Neural progenitor cell (in vitro differentiated cells): ENCODE measurements at places on chromosomes 4 and X.
A peak's percentile ranks its signal among the peaks of the same experiment; 100 is the strongest.

DNA sequence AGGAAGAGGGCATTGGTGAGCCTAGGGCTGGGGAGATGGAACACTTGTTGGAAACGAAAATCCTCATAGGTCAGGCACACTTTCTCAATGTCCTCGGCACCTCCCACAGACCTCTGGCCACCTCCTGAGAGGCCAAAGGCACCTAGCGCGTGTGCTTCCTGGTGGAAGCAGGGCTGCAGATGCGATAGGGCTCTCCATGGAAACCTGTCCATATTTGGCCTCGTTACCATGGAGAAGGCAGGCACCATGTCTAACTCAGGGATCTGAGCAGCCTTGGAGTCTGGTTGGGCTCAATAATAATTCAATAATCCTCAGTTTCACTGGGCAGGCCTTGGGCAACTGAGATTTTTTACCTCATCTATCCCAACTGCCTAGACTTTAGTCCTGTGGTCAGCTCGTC is 58.3 kb downstream of the RAI2 start:
- DNase-seq: no peak

- DNase-seq: peak; percentile 28
Measured at GRCh38 chr4:6463311-6464289, 8.8 kb downstream of the PPP2R2C start.

DNA sequence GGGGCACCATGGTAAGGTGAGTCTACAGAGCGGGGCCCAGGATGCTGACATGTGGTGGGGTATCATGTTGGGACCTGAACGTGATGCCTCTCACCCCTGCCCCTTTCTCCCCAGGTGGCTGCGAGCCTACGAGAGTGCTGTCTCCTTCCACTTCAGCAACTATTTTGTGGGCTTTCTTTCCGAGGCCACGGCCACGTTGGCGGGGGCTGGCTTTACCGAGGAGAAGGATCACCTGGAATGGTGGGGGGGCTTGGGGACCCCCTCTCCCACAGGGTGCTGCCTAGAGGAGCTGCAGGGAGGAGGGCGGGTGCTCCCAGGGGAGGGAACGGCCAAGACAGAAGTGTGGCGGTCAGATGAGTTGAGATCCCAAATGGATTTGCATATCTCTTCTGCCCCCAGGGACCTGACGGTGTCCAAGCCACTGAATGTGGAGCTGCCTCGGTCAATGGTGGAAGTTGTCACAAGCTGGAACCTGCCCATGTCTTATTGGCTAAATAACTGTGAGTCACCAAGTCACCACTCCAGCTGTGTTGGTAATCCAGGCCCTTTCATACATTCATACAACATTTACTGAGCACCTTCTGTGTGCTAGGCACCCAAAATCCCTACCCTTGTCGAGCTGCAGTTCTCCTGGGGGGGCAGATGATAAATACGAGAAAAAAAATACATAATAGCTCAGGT is 5.5 kb downstream of the PORCN start:
- no peak for DNase-seq

- DNase-seq: peak; percentile 36
Measured at GRCh38 chr4:20544645-20545044, 155.6 kb upstream of the PACRGL start.

DNA sequence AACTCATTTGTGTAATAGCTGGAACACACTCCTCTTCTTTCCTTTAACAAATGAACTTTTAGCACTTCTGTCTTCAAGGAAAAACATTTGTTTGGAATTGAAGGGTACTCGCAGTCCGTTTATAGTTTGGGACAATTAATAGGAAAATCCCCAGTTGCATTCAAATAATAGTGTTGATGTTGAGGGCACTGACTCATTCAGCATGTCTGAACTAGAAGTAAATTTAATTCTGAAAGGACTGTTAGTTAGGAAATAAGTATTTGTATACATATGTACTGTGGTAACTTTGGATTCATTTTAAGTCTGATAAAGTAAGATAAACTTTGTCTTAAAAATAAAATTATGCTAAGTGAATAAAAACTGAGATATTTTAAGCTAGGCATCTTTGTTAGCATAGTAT is 27.2 kb downstream of the FAM199X start:
- no peak for DNase-seq

DNA sequence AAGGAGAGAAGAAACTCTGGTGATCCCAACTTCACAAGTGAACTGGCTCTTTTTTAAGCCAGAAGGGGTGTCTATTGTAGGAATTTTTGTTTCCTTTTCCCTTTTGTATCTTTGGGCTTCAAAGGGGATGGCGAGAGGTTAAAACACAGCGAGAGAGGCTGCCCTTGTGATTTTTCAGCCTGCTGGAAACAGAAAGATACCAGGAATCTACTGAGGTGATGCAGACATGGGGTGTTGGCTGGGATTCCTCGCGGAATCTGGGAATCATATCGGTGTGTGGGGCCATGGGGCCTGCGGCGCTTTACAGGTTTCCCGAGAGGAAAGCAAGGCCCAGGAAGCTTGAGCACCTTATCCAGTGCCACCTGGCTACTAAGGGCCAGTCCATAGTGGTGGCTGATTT is 99.4 kb upstream of the STX18 start:
- peak; percentile 14 for DNase-seq

DNA sequence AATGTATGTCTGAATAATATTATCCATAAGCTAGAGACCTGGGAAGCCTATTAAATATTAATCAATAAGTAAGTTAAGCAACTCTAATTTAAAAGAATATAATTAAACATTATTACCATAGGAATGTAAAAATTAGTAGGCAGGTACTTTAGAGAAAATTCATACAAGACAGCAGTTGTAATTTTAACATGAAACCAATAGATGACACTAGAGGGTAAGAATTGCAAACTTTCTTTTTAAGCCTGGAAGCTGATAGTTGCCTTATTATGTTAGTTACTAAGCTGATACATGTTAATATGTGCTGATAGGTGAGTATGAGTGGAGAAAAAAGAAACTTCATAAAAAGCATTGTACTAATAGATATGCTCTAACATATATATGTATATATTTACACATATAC is 1157.4 kb downstream of the FAM133A start:
- DNase-seq: peak; percentile 8

GRCh38 chrX:18674417-18674787 is 2.5 kb upstream of the RS1 start:
- peak; percentile 33 for DNase-seq

DNA sequence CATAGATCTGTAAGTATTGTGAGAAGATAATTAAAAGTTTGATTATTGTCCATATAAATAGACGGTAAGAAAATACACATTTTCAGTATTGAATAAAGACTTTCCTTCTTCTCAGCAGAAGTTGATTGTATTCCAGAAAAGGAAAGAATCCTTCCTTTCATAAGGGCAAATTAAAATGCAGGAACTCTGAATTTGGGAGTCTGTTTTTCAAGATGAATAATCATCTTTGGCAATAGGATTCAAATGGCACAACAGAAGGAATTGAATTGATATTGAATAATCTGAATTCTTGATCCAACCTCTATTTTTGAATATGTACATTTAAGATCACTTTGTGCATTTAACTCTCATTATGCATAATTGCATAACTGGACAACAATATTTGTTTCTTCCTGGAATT is 149.3 kb downstream of the DMD start:
- no peak for DNase-seq

GRCh38 chrX:120731386-120731785 is 101.5 kb upstream of the C1GALT1C1 start:
- DNase-seq: no peak

- DNase-seq: no peak
Measured at GRCh38 chr4:634599-634985, 9.2 kb downstream of the PDE6B start.

DNA sequence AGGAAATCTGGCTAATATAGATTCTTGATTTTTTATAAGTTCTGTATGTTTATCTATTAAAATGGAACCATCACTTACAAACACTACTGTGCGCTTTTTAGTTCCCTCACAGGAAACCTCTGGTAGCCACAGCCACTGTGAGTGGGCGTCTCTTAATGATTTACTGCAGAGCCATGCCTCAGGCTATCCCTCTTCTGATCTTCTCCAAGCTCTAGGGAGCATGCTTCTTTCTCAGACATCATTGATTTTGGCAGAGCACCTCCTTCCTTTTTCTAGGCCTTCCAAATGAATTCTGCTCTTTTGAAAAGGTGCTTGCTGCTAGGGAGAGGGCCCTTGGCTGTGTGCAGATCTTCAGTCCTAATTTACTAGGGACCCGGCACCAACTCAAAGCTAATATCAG is 61.1 kb upstream of the STS start:
- DNase-seq: no peak

GRCh38 chrX:50386520-50386919 is 84.1 kb downstream of the DGKK start:
- no peak for DNase-seq

DNA sequence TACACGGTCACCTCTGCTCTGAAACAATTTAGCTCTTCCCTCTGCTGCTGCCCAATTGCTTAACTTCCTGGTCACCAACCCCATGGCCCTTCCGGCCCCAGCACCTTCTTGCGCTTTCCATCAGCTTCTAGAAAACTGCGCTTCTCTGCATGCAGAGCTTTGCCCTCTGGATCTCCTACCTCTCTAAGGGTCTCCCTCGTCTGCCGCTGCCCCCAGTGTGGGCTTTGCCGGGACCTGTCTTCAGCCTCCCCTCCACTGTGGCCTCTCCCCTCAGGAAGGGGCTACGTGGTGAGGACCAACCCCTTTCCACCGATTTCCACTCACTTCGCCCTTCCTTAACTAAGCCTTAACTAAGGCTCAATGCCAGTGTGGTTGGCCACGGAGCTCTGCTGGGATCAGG is 94.6 kb downstream of the DCTD start:
- no peak for DNase-seq

GRCh38 chr4:159768016-159768415 is 665.1 kb downstream of the RAPGEF2 start:
- no peak for DNase-seq

DNA sequence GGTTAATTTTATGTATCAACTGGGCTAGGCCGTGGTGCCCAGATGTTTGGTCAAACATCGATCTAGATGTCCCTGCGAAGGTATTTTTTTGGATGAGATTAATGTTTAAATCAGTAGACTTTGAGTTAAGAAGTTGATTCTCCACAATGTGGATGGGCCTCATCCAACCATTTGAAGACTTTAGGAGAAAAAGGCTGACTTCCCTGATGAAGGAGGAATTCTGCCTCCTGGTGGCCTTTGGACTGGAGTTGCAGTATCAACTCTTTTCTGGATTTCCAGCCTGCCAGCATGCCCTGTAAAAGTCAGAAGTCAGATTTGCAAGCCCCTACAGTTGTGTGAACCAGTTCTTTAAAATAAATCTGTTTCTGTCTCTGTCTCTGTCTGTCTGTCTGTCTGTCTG is 91.4 kb downstream of the STK32B start:
- DNase-seq: peak; percentile 75

- DNase-seq: no peak
Measured at GRCh38 chr4:3376266-3376665, 65.5 kb upstream of the HGFAC start.

DNA sequence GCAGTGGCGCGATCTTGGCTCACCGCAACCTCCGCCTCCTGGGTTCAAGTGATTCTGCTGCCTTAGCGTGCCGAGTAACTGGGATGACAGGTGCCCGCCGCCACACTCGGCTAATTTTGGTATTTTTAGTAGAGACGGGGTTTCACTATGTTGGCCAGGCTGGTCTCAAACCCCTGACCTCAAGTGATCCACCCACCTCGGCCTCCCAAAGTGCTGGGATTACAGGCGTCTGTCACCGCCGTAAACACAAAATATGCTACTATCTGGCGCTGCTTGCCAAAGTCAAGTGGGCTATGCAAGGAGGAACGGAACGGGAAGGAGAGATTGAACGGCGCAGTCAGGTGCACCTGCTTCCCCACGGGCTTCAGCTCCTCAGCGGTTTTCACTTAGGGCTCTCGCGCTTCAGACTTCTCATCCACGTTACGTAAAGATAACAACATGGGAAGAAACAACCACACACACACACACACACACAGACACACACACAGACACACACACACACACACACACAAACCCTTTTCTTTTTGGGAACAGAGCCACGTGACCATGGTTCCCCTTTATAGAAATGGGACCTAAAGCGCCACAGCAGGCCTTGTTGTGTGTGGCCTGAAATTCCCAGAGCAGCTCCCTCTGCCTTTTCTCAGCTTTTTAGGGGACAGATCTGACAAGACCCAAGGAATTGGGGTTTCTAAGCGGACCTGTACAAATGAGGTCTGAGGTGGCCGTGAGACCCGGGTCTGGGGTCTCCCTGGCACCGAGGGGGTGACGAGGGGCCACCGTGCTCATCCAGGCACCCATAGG is 1.5 kb downstream of the P2RY8 start:
- no peak for DNase-seq

DNA sequence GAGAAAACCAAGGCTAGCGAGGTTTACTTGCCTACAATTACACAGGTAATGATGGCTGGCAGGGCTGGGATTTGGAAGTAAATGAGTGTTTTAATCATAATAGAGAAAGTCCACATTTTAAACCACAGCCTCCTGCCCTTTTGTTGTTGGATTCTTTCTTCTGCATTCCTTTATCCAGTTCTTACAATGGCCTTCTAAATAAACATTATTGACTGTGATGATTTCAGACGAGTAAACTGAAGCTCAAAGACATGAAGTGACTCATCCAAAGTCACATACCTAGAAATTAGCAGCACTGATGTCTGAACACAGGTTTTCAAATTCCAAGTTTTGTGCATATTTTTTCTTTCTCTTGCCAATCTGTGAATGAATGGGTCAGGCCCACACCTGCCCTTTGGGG is 51.2 kb upstream of the C1QTNF7 start:
- DNase-seq: no peak
